Right ventricle myocardium superior (tissue), 1 donor: ENCODE measurements at places on chromosomes 13 and 19.

- DNase-seq = no peak
Measured at GRCh38 chr19:42629191-42629590, 34.5 kb upstream of the CEACAM8 start.

GRCh38 chr19:48955308-48955958 is 758 bp downstream of the BAX start:
- DNase-seq = no peak

- DNase-seq = no peak
Measured at GRCh38 chr19:29643361-29643935, 21.8 kb upstream of the PLEKHF1 start.

- no peak for DNase-seq
Measured at GRCh38 chr13:90591927-90592268, 755.6 kb upstream of the MIR17HG start.

GRCh38 chr13:112161521-112162301 is 94.8 kb downstream of the SOX1 start:
- DNase-seq = no peak

DNA sequence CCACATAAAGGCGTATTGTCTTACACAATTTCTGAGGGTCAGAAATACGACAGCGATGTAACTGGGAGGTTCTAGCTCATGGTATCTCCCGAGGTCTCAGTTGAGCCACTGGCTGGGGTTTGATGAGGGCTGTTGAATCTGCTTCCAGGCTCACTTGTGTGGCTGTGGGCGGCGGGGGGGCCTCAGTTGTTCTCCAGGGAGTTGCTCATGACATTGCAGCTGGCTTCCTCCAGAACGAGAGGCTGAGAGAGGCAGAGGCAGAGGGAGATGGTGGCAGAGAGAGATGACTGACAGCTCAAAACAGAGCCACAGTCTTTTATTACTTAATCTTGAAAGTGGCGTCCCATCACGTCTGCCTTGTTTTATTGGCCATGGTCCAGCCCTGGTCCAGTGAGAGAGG is 6.2 kb upstream of the NLRP5 start:
- DNase-seq = no peak

GRCh38 chr19:28239270-28239669 is 973.7 kb downstream of the UQCRFS1 start:
- DNase-seq = no peak

DNA sequence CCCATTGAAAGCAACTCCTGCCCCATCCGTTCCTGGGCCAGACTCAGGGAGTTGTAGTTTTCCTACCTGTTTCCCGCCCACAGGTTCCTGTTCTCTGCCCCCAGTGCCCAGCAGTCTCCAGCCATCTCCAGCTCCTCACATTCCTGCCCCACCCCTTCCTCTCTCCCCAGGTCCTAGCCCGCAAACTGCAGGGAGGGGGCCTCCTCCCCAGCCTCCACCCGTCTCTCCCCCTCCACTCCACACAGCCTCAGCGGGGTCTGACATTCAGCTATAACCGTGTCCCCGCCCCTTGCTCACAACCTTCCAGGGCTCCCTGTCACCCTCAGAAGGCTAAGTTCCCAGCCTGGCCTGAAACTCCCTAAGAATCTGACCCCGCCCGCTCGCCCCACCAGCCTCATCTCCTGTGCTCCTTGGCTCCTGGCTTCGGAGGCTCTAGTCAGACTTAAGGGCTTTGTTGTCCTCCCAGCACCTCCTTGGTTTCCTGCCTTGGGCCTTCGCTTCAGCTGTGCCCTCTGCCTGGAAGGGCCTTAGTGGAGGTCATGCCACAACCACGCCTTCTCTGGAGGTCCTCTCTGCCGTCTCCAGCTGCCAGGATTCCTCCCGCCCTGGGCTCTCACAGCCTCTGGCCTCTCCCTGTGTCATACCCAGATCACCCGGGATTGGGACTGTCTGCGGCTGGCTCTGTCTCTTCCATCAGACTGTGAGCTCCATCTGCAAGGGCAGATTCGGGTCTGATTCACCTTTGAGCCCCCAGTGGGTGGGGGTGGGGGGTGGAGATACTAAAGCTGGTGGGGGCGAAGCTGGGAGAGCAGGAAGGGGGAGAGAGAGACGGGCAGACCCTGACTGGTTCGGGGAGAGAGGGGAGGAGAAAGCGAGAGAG is 5.1 kb upstream of the SPACA6 start:
- DNase-seq = peak; percentile 82

DNA sequence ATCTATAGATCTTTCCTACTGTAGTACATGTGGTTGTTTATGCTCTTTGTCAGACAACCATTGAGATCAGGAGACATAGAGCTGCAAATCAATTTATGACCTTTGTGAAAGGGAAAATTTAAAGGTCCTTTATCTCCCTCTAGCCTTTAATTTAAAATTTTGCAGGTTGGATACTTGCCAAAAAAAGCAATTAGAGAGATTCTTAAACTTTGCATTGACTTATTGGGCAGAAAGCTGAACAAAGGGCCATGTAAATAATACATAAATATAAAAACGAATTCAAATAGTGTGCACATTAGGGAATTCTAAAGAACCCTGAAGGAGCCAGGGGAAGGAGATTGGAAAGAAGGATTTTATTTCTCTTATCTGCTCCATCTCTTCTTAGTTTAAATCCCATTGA is 22.0 kb upstream of the RB1 start:
- no peak for DNase-seq

GRCh38 chr19:47445937-47446402 is 25.7 kb downstream of the SLC8A2 start:
- peak; percentile 56 for DNase-seq

- no peak for DNase-seq
Measured at GRCh38 chr19:45100201-45100600, 7.2 kb downstream of the PPP1R37 start.

GRCh38 chr13:106550570-106551135 is 15.2 kb upstream of the EFNB2 start:
- DNase-seq = no peak

- peak; percentile 58 for DNase-seq
Measured at GRCh38 chr13:110350509-110350908, 43.4 kb downstream of the COL4A2 start.

DNA sequence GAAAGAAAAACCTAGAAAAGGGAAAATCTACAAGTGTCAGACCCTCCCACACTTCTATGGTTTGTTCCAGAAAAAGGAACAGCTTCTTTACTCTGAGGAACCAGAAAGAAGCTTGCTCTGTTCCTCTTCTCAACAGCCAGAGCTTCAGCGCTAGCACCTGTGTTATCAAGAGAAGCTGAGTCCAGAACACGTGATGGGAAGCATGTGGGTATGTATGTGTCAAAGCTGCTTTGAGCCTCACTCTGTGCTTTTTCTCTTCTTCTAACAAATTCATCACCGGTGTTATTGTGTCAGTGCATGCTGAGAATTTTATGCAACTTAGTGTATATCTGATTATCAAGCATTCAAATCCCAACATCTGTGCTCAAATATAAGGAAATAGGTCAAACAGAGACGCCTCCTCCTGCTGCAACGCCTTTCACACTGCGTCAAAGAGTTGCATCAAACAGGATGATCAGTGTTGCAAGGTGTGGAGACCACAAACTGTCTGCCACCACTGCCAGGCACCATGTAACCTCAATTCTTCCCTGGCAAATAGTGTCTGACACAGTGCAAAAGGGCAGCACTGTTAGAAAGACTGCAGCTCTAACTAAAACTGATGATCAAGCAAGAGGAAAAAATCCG is 83.9 kb downstream of the LRRC63 start:
- DNase-seq = peak; percentile 43

- DNase-seq = peak; percentile 98
Measured at GRCh38 chr19:44741841-44742329, 6.6 kb upstream of the BCL3 start.

- DNase-seq = no peak
Measured at GRCh38 chr13:35888981-35889380, 242.2 kb downstream of the DCLK1 start.

- peak; percentile 75 for DNase-seq
Measured at GRCh38 chr19:51131780-51132680, 7.3 kb downstream of the SIGLEC9 start.

DNA sequence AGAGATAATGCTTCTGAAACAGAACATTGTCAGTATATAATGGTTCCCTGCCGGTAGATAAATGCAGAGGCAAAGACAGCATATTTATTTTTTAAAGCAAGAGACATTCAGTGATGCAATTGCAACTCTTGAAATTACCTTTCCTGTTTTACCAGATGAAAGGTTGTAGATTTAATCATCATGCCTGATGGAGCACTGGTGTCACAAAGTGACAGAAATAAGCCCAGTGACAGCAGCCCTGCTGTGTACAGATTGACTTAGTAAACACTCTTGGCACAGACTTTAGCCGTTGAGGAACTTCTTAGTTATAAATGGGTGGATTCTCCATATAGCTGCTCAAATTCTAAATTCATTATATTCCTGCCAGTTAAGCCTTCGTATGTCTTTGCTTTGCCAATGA is 172.5 kb downstream of the ITGBL1 start:
- no peak for DNase-seq

GRCh38 chr19:13841962-13842290 is 35.0 kb upstream of the NANOS3 start:
- DNase-seq = no peak

DNA sequence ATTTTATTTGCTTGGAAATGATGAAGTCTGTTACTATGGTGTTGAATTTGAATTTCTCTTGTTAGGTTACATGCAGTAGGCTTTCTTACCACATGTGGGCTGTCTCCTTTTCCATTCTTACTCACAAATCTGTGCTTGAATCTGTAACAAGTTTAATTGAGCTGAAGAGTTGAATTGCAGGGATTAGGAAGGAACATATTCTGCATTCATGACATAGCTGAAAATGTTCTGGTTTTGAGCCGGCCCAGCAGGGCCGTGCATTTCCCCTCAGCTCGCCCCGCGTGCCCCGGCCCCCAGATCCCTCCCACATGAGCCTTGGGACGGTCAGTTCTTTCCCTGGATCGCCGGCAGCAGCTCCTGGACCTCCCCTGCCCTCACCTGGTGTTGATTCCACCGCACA is 28.1 kb downstream of the TFDP1 start:
- DNase-seq = no peak

DNA sequence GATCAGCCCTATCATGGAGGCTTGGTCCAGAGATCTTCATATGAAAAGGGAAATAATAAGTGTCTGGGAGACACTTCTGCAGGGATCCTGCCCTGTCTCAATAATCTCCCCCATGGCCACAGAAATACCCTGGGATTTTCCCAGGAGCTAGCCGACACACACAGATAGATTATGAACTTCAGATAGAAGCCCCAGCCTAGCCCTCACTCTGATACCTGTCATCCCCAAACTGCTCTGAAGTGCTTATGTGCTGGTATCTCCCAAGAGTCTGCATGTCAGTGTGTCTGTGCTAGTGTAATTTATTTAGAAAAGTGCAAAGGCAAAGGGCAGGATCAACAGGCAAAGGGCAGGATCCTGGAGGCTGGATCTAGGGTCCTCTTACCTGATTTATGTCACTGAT is 38.7 kb upstream of the ZNF766 start:
- DNase-seq = no peak

DNA sequence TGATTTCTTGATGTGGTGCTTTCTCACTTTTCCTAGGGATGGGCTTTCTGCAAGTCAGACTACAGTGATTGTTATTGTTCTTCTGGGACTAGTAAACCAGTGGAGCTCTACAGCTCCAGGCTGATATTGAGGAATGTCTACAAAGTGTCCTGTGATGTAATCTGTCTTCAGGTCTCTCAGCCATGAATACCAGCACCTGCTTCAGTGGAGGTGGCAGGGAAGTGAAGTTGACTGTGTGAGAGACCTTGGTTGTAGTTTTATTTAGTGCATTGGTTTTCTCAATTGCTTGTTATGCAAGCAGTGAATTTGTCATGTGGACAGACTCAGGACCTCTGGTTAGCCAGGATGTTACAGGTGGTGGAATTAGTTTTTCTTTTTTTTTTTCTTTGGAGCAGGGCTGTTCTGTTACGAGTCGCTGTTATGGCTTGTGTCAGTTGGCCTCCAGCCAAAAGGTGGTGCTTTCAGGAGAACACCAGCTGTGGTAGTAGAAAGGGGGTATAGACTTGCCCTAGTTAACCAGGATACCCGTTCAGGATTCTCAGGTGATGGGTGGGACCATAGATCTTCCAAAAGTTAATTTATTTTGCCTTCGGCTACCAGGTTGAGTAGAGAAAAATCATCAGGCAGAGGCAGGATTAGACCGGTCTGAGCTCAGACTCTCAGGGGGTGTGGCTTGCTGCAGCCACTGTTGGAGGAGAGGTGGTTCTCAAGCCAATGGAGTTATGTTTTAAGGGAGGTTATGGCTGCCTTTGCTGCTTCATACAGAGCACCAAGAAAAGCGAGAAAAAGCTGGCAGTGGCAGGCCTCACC is 11.9 kb upstream of the ZNF675 start:
- DNase-seq = no peak

- DNase-seq = no peak
Measured at GRCh38 chr19:14731200-14731599, 41.4 kb downstream of the ZNF333 start.

DNA sequence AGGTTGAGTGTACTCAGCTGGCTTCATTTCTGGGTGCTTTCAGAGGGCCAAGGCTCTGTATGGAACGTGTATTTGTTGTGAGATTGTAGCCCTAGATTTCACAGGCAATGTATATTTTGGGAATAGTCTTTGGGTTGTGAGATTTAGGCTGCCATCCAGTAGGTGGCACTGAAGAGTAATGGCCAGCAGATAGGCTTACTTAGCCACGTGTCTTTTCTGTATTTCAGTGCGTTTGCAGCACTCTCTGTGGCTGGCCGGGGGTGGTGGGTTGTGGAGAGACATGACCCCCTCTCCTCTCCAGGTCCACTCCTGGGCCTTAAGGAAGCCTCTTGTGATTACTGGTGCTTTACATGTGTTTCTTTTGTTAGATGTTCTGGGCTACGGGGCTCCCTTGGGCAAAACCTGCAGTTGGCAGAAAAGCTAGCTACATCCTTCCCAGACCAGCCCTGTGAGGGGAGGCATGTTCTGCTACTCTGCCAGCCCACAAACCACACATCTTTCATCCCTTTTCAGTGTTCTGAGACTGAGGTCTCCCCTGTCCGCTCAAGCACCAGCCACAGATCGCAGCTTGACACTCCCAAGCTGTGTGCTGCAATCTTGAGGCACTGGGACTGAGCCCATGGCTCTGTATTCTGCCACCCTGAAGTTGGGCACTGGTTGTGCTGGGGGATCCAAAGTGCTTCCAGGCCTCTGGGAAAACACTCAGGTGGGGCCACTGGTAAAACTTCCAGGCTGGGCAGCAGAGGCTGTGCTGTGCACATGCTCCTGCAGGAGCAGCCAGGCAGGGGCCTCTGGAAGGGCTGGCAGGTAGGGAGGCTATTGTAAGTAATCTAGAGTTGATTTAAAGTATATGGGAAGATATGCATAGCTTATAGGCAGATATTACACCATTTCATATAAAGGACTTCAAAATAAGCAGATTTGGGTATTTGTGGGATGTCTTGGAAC is 1096.8 kb upstream of the PCDH20 start:
- DNase-seq = peak; percentile 12

DNA sequence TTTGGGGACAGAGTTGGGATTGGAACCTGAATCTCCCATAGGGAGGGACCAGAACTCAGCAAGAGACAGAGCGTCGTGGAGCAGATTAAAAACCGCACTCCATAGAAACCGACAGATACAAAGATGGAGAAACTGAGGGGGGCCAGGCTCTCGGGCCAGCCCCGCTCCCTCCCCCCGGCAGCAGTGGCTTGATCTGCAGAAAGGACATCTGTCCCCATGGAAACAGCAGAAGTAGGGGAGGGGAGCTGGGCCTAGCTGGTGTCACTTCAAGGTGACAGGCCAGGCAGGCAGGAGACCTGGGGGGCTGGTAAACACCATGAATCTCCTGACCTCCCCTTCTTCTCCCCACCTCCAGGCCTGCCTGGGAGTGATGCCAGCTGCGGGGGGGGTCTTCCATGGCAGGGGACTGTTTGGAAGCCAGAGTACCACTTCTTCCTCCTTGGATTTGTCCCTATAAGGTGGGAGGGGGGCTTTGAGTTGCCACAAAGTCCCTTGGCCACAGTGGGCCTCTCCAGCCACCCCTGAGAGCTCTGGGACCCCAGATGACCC is 10.9 kb downstream of the TMIGD2 start:
- DNase-seq = no peak
